CD4-positive, alpha-beta T cell treated with Interleukin-15 for 4 hours (primary cell): ENCODE measurements at places on chromosomes 12 and 14.

- peak; percentile 82 for DNase-seq
Measured at GRCh38 chr12:126772171-126772864, 1494.7 kb upstream of the TMEM132C start.

DNA sequence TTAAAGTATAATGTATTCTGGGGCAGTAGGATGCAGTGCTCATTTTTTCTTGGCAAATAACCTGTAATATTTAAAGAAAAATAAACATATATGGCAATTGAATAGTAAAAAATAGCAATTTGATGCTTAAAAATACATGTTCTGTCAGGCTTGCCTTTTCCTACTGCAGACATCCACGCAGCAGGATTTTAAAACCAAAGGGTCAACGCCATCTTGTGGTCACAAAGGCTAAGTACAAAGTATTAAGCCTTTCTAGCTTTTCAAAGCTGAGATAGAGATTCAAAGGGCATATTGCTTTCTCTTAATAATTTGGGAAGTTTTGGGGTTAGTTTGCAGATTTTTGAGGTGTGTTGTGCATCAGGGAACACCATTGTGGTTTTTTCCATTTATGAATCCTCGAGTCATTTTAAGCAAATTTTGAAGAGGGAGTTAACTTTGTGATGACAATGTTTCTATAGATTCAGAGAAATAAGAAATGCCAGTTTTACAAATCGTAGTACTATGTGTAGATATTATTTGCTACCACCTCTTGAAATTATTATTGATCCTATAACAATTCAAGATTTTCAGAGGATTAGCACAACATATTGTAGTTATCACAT lies 4.7 kb upstream of the CCER1 start:
- peak; percentile 26 for DNase-seq

DNA sequence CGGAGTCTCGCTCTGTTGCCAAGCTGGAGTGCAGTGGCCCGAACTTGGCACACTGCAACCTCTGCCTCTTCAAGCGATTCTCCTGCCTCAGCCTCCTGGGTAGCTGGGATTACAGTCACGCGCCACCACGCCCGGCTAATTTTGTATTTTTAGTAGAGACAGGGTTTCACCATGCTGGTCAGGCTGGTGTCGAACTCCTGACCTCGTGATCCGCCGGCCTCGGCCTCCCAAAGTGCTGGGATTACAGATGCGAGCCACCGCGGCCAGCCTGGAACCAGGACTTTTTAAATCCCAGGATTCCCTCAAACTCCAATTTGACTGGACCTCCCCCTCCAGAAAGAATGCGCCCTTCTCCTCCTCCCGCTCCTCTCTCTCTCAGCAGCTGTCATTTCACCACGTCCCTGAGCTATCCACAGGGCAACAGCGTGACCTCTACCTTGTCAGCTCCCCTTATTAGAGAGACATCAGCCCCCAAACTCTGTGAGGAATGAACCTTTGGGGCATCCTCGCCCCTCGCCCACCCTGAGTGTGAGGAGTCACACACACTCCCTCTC lies 2.0 kb downstream of the ESYT1 start:
- DNase-seq: no peak

DNA sequence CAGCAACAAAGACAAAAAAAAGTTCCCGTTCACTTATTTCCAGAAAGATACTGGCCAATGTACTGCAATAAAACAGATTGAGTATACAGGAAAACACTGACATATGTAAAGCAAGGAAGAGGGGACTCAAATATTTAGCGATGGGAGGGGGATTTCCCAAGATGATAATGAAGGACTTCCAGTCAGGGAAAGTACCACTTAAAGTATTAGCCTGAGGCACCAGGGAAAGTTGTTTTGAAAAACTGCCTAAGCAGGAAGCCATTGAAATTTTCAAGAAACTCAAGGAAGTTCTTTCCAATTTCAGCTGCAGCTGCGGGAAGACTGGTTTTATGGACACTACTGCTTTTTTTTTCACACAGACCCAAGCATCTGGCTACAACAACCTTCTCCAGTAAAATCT lies 1007.4 kb upstream of the NOVA1 start:
- DNase-seq: no peak

DNA sequence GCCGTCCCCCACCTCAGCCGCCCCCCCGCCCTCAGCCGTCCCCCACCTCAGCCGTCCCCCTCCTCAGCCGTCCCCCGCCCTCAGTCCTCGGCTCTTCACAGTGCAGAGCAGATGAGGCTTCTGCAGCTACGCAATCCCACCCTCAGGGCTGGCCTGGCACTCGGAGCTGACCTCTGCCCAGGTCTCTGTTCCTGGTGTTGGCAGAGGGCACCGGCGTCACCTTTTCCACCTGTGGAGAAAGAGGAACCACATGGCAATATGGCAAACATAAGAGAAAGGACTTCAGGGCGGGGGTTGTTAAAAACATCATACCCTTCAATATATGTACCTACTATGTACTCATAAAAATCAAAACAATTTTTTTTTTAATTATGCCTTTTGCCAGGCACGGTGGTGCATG lies 45.8 kb downstream of the MLXIP start:
- DNase-seq: no peak

DNA sequence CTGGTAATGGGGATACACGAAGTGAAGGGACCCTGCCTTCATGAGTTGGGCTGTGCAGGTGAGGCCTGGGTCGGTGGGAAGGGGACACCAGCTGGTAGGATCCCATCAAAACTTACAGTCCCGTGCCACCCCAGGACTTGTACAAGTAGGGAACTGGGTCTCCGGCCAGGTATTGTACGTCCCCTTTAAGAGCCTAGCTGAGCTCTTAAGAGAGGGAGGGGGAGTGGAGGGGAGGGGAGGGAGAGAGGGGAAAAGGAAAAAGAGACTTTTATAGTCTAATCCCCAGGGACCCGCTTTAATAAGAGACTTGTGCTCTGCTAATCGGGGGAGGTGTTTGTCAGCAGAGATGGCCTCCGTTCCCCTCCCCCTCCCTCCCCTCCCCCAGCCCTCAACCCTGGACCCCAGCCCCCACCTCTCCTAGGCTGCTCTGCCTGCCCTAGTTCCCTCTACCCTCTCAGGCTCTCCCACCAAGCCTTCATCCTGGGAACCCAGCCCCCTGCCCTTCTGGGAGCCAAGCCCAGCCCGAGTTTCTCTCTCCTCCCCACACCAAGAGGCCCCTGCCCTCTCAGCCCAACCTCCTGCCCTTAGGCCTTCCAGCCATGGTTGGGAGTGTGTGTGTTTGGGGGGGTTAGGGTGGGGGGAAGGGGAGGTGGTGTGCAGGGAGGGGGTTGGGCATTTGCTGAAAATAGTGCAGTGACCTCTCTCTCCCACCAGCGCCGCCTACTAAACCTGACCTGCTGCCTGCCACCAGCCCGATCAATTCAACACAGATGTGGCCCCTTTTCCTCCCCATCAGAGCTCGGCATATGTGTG lies 2.6 kb downstream of the GDF11 start:
- no peak for DNase-seq

DNA sequence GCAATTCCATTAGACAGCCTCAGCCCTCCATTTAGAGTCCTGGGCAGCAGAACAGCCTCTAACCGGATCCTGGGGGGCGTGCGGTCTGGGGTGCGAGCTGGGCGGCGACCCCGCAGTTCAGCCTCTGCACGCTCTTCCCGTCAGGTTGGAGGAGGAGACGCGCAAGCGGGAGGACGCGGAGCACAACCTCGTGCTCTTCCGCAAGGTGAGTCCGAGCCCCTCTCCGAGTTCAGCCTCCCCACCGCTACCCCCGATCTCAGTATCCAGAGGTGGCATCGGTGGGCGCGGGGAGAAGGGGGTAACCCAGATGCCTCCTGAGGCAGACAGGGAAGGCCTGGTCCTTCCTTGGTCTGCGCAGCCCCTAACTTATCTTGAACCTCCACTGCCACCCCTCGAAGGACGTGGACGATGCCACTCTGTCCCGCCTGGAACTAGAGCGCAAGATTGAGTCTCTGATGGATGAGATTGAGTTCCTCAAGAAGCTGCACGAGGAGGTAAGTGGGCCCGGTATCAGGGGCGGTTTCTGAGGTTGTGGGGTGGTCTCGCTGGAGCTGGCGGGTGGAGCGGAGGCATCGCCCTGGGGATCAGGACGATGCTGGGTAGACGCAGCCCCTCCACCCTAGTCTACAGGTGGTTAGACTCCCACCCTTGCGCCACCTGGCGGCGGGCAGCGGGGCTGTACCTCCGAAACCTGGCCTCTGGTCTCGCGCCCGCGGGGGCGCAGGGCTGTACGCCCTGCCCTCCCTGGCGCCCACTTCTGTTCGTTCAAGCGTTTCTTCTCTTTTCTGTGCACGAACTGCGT lies 1.3 kb downstream of the PRPH start:
- DNase-seq: peak; percentile 57

GRCh38 chr12:11607313-11608081 lies 42.0 kb upstream of the ETV6 start:
- DNase-seq: no peak

DNA sequence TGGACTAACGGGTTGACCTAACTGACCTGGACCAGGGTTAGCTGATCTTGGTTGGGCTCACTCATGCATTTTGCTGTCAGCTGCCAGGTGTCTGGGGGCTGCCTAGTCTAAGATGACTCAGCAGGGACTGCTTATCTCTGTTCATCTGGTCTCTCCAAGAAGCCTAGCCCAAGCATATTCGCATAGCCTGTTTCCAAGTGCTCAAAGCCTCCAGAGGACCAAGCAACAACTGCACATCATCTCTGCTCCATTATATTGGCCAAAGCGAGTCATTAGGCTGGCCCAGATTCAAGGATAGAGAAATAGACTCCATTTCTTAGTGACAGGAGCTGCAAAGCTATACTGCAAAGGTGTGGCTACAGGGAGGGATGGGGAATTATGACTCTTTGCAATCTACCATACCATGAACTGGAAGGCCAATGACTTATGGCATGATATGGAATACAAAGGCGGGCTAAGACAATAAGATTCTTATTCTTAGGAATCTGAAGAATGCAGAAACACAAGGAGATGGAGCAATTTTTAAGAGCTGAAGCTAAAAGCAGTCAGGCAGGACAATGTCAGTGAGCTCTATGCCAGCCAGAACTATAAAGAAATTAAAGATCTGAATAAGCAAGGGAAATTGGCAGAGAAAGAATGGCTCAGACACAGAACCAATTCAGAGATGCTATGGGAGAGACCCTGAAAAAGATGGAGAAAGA lies 194.6 kb upstream of the FSCB start:
- DNase-seq: no peak

- DNase-seq: no peak
Measured at GRCh38 chr12:89288959-89289358, 63.3 kb downstream of the DUSP6 start.

DNA sequence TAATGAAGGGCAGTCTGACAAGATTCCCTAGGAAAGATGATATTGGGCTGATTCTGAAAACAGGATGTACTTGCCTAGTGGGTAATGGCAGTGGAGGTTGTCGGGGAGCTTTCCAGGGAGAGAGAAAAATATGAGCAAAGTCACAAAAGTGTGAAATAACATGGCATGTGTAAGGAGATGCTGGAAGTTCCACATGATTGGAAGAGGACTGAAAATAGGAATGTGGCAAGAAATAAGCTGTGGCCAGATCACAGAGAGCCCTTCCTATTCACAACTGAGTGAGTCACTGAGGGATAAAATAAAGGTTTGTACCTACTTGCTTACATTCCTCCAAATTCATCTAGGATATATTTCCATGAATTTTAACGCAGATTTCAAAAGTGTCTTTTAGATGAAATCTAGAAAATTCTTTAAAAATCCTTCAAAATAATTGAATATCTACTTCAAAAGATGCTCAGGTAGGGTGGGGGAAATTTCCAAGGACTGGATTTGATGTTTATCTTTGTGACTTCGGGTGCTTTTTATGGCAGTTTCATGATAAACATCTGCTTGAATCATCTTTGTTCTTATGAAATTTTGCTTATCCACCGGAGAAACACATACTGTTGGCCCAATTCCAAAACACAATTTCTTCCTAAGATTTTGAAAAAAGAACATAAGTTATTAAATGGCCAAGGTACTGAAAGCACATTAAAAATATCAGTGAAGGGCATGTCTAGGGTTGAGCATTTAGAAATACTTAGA lies 36.3 kb upstream of the SLC2A13 start:
- no peak for DNase-seq

DNA sequence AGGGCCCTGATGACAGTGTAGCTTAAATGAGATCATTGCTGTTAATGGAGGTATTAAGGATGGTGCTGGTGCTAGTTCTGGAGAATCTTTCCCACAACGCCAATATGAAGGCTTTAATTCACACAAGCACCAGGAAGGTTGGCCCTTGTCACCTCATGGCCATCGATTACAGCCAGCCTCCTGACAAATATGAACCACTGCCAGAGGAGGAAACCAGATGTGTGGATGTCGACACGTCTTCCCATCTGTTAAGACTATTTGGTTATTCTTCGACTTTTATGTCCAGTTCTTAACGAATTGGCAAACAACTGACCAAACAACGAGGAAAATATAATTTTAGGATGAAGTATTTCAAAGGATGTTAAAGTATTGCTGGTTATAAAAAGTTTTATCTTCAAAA lies 79.5 kb downstream of the PIK3C2G start:
- DNase-seq: no peak

- DNase-seq: no peak
Measured at GRCh38 chr12:49582201-49582600, 14.3 kb upstream of the MCRS1 start.

GRCh38 chr14:21414137-21414631 lies 30.4 kb upstream of the SUPT16H start:
- no peak for DNase-seq

- no peak for DNase-seq
Measured at GRCh38 chr12:103530307-103531066, 34.7 kb upstream of the C12orf42 start.

DNA sequence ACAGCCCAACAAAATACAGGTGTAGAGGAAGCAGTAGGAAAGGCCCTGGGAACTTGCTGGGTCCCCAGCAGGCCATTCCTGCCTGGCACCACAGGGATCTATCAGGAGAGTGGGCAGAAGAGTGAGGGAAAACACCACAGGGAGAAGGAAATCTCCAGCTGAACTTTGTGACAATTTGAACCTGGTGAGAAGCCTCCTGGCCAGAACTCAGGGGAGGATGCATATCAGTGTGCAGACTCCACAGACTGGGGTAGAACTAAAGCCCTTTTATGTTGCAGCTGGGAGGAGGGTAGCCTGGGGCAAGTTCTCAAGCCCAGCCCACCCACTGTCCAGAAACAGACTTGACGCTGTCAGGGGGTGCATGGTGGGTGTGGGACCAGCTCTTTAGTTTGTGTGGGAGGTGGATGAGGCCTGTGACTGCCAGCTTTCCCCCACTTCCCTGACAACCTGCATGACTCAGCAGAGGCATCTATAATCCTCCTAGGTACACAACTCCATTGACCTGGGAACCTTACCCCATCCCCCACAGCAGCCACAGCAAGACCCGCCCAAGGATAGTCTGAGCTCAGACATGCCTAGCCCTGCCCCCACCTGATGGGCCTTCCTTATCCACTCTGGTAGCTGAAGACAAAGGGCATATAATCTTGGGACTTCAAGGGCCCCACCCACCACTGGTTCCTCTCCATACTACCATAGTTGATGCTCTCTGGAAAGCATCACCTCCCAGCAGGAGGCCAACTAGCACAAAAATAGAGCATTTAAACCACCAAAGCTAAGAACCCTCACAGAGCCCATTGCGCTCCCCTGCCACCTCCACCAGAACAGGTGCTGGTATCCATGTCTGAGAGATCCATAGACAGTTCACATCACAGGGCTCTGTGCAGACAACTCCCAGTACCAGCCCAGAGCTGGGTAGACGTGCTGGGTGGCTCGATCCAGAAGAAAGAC lies 28.9 kb downstream of the PNN start:
- no peak for DNase-seq

GRCh38 chr12:96670334-96670899 lies 181.0 kb downstream of the CFAP54 start:
- no peak for DNase-seq

- peak; percentile 71 for DNase-seq
Measured at GRCh38 chr12:110100315-110100970, 23.7 kb upstream of the IFT81 start.
